Activated naive CD8-positive, alpha-beta T cell treated with anti-CD3 and anti-CD28 coated beads, Interleukin-2, amount 10 ng/mL, durations not matched to agents 7 days and 5 days (primary cell): ENCODE measurements at places on chromosomes 12 and 14. TPM values are rescaled to one million over a fixed set of nuclear protein-coding genes. Genes with fewer than 3 reads are reported as not detected.
A peak's percentile ranks its signal among the peaks of the same experiment; 100 is the strongest.

GRCh38 chr14:37167151-37168047 lies 5.0 kb downstream of the SLC25A21 start:
- H3K36me3 ChIP-seq, result no peaks in the 10 kb centered on the region
- no peak overlapping the region for H3K27ac ChIP-seq
- DNase-seq, result no peak
- H3K4me3 ChIP-seq, result no peak overlapping the region
- H3K27me3 ChIP-seq, result peaks cover 12% of the 10 kb centered on the region

GRCh38 chr14:53953002-53953827 lies 3.4 kb downstream of the BMP4 start:
- no peak overlapping the region for H3K27ac ChIP-seq
- no peaks in the 10 kb centered on the region for H3K36me3 ChIP-seq
- peaks cover 69% of the 10 kb centered on the region for H3K27me3 ChIP-seq
- H3K4me1 ChIP-seq, result peaks cover 26% of the 10 kb centered on the region
- DNase-seq, result peak; percentile 41
- H3K4me3 ChIP-seq, result peak overlapping the region; percentile 84

GRCh38 chr14:68089146-68089731 lies 269.7 kb downstream of the RAD51B start:
- H3K4me3 ChIP-seq, result no peak overlapping the region
- peaks cover 4% of the 10 kb centered on the region for H3K4me1 ChIP-seq
- H3K27me3 ChIP-seq, result no peaks in the 10 kb centered on the region
- DNase-seq, result no peak
- H3K27ac ChIP-seq, result no peak overlapping the region

GRCh38 chr12:12734054-12734453 lies 16.9 kb downstream of the CDKN1B start:
- no peak for DNase-seq
- H3K27ac ChIP-seq, result no peak overlapping the region
- no peaks in the 10 kb centered on the region for H3K27me3 ChIP-seq
- peak overlapping the region; percentile 44 for H3K4me3 ChIP-seq

DNA sequence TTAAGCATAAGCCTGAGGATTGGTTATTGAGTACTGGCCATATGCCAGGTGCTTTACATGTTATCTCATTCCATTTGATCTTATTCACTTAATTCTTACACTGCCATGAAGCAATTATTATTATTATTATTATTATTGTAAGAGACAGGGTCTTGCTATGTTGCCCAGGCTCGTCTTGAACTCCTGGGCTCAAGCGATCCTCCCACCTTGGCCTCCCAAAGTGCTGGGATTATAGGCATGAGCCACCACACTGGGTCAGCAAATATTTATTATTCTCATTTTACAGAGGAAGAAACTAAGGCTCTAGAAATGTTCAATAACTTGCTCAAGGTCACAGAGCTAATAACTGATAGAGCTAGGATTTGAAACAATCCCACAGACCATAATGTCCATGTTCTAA lies 14.8 kb downstream of the LIMA1 start:
- H3K27me3 ChIP-seq, result no peaks in the 10 kb centered on the region
- H3K4me3 ChIP-seq, result no peak overlapping the region
- H3K27ac ChIP-seq, result no peak overlapping the region
- DNase-seq, result no peak
- no peaks in the 10 kb centered on the region for H3K36me3 ChIP-seq

DNA sequence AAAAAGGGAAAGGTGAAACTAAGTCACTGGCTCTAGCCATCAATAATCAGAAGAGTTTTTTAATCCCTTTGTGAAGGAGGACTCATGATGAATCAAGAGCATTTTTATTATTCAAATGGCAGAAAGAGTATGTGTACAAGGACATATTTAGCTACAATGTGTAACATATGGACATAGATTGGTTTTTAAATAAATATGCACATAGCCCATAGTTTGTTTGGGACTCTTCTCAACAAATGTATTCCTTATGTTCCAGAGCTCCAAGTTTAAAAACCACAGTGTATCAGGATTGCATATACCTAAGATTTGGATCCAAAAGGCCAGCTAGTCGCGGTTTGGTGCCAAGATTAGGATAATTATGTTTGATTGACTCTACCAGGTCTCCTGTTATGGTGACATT lies 104.2 kb downstream of the C12orf50 start:
- no peak overlapping the region for H3K4me3 ChIP-seq
- no peak overlapping the region for H3K27ac ChIP-seq
- DNase-seq, result no peak
- H3K27me3 ChIP-seq, result no peaks in the 10 kb centered on the region
- H3K4me1 ChIP-seq, result no peaks in the 10 kb centered on the region

DNA sequence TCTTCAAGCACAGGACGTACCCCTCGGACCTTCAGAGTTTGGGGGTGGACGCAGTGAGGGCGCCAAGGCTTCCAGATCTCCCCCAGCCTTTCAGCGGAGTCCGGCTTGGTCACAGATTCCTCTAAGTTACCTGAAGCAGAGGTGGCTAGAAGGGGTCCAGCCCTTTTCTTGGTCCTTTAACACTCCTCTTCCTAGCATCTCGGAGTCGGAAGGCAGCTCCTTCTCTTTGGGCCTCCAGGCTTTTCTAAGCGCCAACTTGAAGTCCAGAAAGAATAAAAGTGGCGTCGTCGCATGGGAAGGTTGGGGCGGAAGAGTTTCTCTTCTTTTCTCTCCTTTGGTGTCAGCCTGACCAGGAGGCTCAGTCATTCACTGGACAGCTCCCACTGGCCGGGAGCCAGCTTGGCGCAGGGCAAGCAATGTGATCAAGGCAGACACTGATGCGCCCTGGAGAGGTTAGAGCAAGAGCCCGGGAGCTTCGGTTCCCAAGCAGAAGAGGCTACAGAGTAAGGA lies 9.6 kb downstream of the OR6S1 start:
- H3K4me1 ChIP-seq, result peaks cover 27% of the 10 kb centered on the region
- no peak overlapping the region for H3K27ac ChIP-seq
- H3K36me3 ChIP-seq, result peaks cover 1% of the 10 kb centered on the region
- peak overlapping the region; percentile 81 for H3K4me3 ChIP-seq
- no peak for DNase-seq
- H3K27me3 ChIP-seq, result peaks cover 84% of the 10 kb centered on the region

DNA sequence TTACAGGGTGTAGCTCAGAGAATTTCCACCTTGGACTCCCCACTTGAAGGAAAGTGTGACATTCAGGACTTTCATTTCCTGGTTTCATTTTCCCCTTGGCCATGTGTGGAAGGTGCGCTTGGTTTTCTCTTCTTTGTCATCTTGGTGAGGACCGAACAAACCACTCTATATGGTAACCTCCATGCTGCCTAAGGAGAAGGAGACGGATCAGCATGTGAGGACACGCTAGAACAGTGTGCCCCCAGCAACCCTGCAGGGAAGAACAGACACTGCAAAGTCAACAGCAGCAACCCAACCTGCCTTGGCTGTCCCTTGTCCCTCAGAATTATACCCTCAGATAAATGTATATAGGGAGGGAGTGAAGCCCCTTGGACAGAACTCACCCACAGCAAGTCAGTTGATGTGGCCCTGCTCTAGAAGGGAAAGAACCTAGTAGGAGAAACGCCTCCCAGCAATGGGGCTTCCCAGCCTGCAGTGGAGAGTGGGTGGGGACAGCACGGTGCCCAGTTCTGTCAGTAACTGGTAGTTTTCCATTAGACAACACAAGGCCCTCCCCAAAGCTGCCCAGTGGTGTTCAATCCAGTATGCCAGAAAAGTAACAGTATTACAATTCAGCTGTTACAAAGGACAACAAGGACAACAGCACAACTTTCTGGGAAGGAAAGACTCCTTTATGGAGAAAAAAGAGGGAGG lies 18.9 kb upstream of the COCH start:
- no peak overlapping the region for H3K4me3 ChIP-seq
- peaks cover 12% of the 10 kb centered on the region for H3K27me3 ChIP-seq
- no peak for DNase-seq
- no peak overlapping the region for H3K27ac ChIP-seq
- peaks cover 1% of the 10 kb centered on the region for H3K36me3 ChIP-seq
- H3K4me1 ChIP-seq, result peaks cover 3% of the 10 kb centered on the region

- H3K36me3 ChIP-seq, result no peaks in the 10 kb centered on the region
- no peaks in the 10 kb centered on the region for H3K4me1 ChIP-seq
- H3K27ac ChIP-seq, result no peak overlapping the region
- no peak for DNase-seq
- H3K27me3 ChIP-seq, result no peaks in the 10 kb centered on the region
Measured at GRCh38 chr12:106342397-106343213, 14.9 kb upstream of the POLR3B start.

- no peak for DNase-seq
- no peak overlapping the region for H3K27ac ChIP-seq
- H3K4me3 ChIP-seq, result no peak overlapping the region
- H3K4me1 ChIP-seq, result no peaks in the 10 kb centered on the region
Measured at GRCh38 chr12:115090783-115091182, 406.8 kb upstream of the TBX3 start.

- peaks cover 2% of the 10 kb centered on the region for H3K27me3 ChIP-seq
- H3K36me3 ChIP-seq, result no peaks in the 10 kb centered on the region
- DNase-seq, result no peak
- H3K4me3 ChIP-seq, result peak overlapping the region; percentile 23
Measured at GRCh38 chr12:76143343-76144244, 59.1 kb upstream of the NAP1L1 start.

DNA sequence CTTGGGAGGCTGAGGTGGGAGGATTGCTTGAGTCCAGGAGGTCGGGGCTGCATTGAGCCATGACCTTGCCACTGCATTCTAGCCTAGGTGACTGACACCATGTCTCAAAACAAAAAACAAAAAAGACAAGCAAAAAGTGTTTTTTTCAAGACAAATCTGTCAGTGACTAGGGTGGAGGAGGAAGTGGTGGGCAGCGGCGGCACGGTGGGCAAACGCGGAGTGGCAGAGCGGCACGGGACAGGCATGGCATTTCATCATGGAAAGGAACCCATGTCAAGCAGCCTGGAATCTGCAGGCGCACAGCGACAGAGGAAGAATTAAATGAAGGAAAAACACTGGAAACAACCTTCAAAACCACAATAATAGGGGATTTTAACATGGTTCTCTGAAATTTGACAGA lies 4.0 kb upstream of the BTBD6 start:
- no peak overlapping the region for H3K27ac ChIP-seq
- H3K27me3 ChIP-seq, result no peaks in the 10 kb centered on the region
- H3K36me3 ChIP-seq, result peaks cover 9% of the 10 kb centered on the region
- no peak for DNase-seq
- H3K4me1 ChIP-seq, result peaks cover 14% of the 10 kb centered on the region

GRCh38 chr14:55274751-55275150 lies 3.5 kb downstream of the FBXO34 start:
- peaks cover 11% of the 10 kb centered on the region for H3K36me3 ChIP-seq
- DNase-seq, result no peak
- H3K27ac ChIP-seq, result no peak overlapping the region
- H3K4me3 ChIP-seq, result no peak overlapping the region
- H3K27me3 ChIP-seq, result no peaks in the 10 kb centered on the region

DNA sequence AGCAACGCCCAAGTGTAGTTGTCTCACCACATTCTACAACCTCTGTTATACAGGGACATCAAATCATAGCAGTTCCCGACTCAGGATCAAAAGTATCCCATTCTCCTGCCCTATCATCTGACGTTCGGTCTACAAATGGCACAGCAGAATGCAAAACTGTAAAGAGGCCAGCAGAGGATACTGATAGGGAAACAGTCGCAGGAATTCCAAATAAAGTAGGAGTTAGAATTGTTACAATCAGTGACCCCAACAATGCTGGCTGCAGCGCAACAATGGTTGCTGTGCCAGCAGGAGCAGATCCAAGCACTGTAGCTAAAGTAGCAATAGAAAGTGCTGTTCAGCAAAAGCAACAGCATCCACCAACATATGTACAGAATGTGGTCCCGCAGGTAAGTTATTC lies 123.0 kb downstream of the ARID2 start:
- H3K36me3 ChIP-seq, result peaks cover 45% of the 10 kb centered on the region
- no peaks in the 10 kb centered on the region for H3K27me3 ChIP-seq
- H3K27ac ChIP-seq, result no peak overlapping the region
- H3K4me1 ChIP-seq, result no peaks in the 10 kb centered on the region
- no peak for DNase-seq

GRCh38 chr12:120834489-120835303 lies 69.5 kb downstream of the SPPL3 start:
- H3K36me3 ChIP-seq, result peaks cover 9% of the 10 kb centered on the region
- H3K27ac ChIP-seq, result no peak overlapping the region
- DNase-seq, result no peak
- peaks cover 37% of the 10 kb centered on the region for H3K4me1 ChIP-seq
- H3K27me3 ChIP-seq, result no peaks in the 10 kb centered on the region

- peaks cover 20% of the 10 kb centered on the region for H3K27me3 ChIP-seq
- H3K4me1 ChIP-seq, result no peaks in the 10 kb centered on the region
- DNase-seq, result no peak
- H3K4me3 ChIP-seq, result no peak overlapping the region
- no peaks in the 10 kb centered on the region for H3K36me3 ChIP-seq
Measured at GRCh38 chr12:68899251-68899771, 33.7 kb downstream of the CPM start.

GRCh38 chr14:68380329-68380741 lies 412.5 kb downstream of the ZFP36L1 start:
- peaks cover 4% of the 10 kb centered on the region for H3K36me3 ChIP-seq
- H3K27me3 ChIP-seq, result no peaks in the 10 kb centered on the region
- peak overlapping the region; percentile 44 for H3K4me3 ChIP-seq
- no peak for DNase-seq
- peak overlapping the region; percentile 70 for H3K27ac ChIP-seq

DNA sequence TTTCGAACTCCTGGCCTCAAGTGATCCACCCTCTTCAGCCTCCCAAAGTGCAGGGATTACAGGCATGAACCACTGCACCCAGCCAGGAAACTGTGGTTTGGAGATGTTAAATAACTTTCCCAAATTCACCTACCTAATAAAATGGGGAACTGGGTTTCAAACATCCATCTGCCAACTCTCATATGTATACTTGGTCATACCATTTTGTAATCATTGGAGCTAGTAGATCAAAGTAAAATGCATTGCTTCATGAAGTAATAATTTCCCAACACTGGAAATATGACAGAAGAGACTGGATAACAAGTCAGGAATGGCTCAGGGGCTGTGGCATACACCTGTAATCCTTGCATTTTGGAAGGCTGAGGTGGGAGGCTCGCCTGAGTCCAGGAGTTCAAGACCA lies 5.3 kb upstream of the HECTD1 start:
- DNase-seq, result no peak
- H3K27ac ChIP-seq, result no peak overlapping the region
- H3K4me3 ChIP-seq, result no peak overlapping the region
- no peaks in the 10 kb centered on the region for H3K27me3 ChIP-seq
- no peaks in the 10 kb centered on the region for H3K36me3 ChIP-seq

Gene KTN1
- 111 TPM for total RNA-seq

Gene INSM2
- not detected for total RNA-seq

Gene APOF
- not detected for total RNA-seq

Gene VDR
- total RNA-seq, result 14.3 TPM

Gene PRPF40B
- total RNA-seq, result 16.5 TPM

Gene TSHR
- total RNA-seq, result 0.37 TPM

Gene HOXC5
- total RNA-seq, result not detected

Gene GOLT1B
- total RNA-seq, result 38.1 TPM

Gene CCER1
- not detected for total RNA-seq

Gene SYCP3
- total RNA-seq, result 1.1 TPM
